Left renal cortex interstitium (tissue), 4 donors: ENCODE measurements at places on chromosomes 5 and 9. TPM values are rescaled to one million over a fixed set of nuclear protein-coding genes. Genes with fewer than 3 reads are reported as not detected.

- no peak for DNase-seq
Observed at GRCh38 chr9:130039528-130040147, 3.4 kb downstream of the FNBP1 start.

SHISAL2B gene
- not detected for polyA plus RNA-seq

HAVCR1 gene
- polyA plus RNA-seq, result 3.3 TPM

CDC37L1 gene
- 20.9 TPM for polyA plus RNA-seq
